Activated naive CD8-positive, alpha-beta T cell treated with anti-CD3 and anti-CD28 coated beads for 36 hours (primary cell): ENCODE measurements at places on chromosomes 11 and 22. TPM values are rescaled to one million over a fixed set of nuclear protein-coding genes. Genes with fewer than 3 reads are reported as not detected.

MAPK12 gene
- 3.5 TPM for total RNA-seq

PLET1 gene
- total RNA-seq, result not detected

PATE2 gene
- total RNA-seq, result not detected

SH3BP1 gene
- total RNA-seq, result 90.8 TPM

ANKK1 gene
- 0.14 TPM for total RNA-seq

CSRP3 gene
- total RNA-seq, result not detected

C11orf97 gene
- total RNA-seq, result not detected

ESAM gene
- total RNA-seq, result 1.1 TPM

HTR3B gene
- total RNA-seq, result not detected

TMEM45B gene
- total RNA-seq, result 0.58 TPM

CD248 gene
- 11.0 TPM for total RNA-seq

KRTAP5-7 gene
- not detected for total RNA-seq

OOSP4A gene
- total RNA-seq, result not detected

DNA sequence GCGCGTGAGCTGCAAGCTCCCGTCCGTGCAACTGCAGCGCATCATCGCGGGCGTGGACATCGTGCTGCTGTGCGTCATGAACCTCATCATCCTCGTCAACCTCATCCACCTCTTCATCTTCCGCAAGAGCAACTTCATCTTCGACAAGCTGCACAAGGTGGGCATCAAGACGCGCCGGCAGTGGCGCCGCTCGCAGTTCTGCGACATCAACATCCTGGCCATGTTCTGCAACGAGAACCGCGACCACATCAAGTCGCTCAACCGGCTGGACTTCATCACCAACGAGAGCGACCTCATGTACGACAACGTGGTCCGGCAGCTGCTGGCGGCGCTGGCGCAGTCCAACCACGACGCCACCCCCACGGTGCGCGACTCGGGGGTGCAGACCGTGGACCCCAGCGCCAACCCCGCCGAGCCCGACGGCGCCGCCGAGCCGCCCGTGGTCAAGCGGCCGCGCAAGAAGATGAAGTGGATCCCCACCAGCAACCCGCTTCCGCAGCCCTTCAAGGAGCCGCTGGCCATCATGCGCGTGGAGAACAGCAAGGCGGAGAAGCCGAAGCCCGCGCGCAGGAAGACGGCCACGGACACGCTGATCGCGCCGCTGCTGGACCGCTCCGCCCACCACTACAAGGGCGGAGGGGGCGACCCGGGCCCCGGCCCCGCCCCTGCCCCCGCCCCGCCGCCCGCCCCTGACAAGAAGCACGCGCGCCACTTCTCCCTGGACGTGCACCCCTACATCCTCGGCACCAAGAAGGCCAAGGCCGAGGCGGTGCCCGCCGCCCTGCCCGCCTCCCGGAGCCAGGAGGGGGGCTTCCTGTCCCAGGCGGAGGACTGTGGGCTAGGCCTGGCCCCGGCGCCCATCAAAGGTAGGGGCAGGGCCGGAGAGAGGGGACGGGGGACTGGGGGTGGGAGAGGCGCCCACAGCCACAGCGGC, 7.3 kb downstream of the PANX2 start:
- no peak for DNase-seq

- no peak for DNase-seq
These were observed 383.1 kb upstream of the CADM1 start for GRCh38 chr11:115887316-115887715.

DNA sequence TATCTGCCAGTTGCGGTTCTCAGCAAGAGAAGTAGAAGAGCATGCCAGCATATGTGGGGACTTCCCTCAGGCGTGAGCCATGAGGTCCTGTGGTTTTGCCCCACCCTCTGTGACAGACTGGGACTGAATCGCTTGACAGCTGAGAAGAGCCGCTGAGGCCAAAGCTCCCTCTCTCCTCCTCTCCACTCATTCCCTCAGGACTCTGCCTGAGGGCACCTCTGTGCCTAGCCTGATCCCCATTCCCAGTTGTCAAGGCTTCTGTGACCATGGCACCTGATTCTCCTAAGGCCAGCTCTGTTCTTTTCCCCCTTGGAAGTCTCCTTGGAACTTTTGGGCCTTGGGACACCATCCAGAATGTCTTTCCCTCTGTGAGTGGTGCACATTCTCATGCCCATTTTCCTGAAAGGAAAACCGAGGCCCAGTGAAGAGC, 27.0 kb downstream of the ART5 start:
- peak; percentile 55 for DNase-seq

- DNase-seq, result no peak
These were observed 71.1 kb downstream of the CCDC73 start for GRCh38 chr11:32723332-32723731.

GRCh38 chr11:2963761-2964160, 28.4 kb downstream of the NAP1L4 start:
- DNase-seq, result no peak

- no peak for DNase-seq
These were observed 195.7 kb downstream of the CTTN start for GRCh38 chr11:70594031-70594430.

- no peak for DNase-seq
These were observed 129.4 kb upstream of the SLC5A12 start for GRCh38 chr11:26851291-26851690.

- DNase-seq, result no peak
These were observed 59.0 kb downstream of the THAP12 start for GRCh38 chr11:76321820-76322524.

DNA sequence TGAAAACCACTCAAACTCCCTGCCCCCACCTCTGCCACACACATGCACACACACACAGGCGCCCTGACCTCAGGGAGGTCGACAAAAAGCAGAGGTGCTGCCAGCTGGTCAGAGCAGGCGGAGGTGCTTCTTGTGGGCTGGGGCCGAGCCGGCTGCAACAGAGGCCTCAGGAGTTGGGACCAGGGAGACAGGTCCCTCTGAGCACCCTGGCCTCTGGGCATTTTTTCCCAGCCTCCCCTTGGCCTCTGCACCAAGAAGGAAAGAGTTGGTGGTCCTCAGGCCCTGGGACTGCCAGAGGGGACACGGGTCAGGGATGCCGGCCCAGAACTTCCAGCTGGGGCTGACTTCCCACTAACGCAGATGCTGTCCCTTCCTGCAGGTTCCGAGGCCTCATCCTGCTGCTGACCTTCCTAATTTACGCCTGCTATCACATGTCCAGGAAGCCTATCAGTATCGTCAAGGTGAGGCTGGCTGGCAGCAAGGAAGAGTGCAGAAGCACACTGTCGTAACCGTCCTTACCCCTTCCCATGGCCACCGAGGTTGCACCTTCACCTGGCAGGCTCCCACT, 13.4 kb downstream of the SLC37A2 start:
- no peak for DNase-seq

DNA sequence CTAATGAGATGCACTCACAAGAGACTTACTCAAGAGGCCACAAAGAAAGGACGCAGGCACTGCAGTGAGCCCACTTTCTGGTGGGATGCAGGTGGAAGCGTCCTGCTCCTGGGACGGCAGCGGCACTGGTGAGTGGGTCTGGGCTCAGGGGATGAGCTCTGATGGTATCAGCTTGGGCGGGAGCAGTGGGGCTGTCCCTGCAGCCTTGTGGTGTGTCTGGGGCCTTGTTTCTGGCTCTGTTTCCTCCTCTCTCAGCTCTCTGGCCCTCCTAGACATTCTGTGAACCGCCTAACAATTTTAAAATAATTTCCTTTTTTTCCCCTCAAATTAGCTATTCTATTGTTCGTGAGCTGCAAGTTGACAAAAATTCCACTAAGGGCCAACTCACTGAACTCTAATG, 8.8 kb upstream of the ST14 start:
- DNase-seq, result no peak

- DNase-seq, result no peak
These were observed 1.9 kb downstream of the CD151 start for GRCh38 chr11:834371-835316.

DNA sequence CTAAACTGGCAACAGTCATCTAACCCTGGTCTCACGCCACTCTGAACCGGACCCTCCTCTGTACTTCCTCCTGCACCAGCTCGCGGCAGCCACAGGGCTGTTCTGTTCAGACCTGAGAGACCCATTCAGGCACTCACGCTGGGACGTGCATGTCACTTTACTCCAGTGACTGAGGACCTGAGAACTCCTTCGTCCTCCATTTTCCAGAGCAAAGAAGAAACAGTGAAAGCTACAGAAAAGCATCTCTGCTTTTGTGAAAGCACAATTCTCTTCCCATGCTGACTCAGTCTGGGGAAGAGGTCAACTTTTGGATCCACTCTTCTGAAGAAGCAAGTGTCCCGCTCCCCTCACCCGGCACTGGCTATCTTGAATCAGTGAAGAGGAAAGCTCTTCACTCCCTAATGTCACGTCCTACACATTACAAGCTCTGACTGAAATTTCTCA, 24.5 kb downstream of the PISD start:
- no peak for DNase-seq

DNA sequence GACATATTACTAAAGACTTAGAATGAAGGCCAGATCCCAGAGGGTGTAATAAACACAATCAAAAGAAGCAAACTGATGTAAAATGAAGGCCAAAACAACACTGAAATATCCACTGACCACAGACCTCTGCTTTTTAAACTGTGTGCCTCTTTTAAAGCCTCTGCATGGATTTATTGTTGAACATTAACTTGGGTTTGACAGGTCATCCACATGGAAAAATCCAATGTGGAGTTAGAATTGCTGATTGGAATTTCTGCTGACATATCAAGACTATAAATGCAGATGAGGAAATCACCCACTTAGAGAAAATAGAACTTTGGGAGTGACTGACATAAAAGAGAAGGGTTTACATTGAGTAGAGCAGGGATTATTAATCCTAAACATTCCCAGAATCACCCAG, 853.9 kb upstream of the RAG2 start:
- DNase-seq, result no peak

DNA sequence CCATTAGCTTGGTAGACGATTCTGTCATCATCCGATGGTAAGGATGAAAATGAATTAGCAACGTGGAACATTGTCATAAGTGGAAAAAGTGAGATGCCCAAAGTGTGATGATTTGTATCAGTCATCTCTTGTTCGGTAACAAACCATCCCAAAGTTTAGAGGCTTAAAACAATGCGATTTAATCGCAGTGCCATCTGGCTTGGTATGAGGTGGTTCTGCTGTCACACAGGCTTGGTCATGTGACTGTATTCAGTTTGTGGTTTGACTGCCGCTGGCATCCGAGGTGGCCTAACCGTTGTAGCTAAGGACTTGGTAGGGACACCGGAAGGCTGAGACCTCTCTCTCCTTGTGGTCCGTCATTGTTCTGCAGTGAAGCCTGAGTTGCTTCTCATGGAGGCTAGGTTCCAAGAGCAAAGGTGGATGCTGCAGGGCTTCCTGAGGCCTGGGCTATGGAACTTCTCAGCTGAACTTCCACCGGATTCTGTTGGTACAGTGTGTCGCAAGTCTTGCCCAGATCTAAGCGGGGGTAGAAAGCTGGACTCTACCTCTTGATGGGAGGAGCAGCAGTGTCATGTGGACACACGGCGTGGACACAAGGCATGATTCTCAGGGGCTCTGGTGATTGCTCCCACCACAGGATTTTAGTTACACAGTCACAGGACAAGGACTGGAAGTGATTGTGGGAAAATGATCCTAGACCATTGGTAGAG, 36.3 kb downstream of the BCR start:
- DNase-seq, result peak; percentile 61

DNA sequence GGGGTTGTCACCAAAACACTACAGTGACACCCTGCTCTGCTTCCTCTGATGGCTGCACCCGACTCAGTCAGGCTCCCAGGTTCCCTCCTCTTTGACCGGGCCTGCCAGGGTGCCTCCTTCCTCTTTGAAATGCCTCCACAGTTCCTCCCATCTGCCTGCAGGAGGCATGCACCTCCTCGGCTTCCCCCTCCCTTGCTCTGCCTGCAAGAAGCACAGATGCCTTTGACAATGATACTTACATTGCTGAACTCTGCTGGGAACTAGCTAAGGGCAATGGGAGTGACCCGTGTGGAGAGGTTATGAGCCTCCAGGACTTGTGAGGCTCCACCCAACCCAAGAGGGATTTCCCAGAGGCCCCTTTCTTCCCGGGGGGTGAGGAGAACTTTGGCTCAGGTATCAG, 674.1 kb downstream of the OPCML start:
- DNase-seq, result no peak

- DNase-seq, result no peak
These were observed 17.9 kb upstream of the TPH1 start for GRCh38 chr11:18063862-18064434.

DNA sequence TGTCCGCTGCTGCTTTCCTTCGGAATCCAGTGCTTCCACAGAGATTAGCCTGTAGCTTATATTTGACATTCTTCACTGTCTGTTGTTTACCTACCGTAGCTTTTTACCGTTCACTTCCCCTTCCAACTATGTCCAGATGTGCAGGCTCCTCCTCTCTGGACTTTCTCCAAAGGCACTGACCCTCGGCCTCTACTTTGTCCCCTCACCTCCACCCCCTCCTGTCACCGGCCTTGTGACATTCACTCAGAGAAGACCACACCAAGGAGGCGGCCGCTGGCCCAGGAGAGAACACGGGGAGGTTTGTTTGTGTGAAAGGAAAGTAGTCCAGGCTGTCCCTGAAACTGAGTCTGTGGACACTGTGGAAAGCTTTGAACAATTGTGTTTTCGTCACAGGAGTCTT, 15.4 kb upstream of the ST14 start:
- no peak for DNase-seq

GRCh38 chr11:31818425-31818755, 7.3 kb upstream of the PAX6 start:
- DNase-seq, result no peak

- peak; percentile 75 for DNase-seq
These were observed 46.4 kb downstream of the CD82 start for GRCh38 chr11:44611687-44612434.

DNA sequence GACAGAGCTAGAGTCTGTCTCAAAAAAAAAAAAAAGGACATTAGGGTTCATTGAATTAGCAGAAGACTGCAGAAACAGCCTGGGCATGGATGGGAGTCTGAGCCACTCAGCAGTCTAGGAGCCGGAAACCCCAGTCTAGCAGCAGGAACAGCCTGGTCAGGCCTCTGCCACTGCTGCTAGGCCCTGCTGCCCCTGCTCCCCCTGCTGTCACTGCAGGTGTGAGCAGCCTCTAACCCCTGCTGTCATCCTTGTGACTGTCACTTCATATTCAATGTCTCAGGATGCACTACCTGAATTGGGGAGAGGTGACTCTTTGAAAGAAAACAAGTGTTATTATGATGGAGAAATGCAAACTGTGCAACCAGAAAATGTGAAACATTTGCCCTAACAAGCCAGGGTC, 7.0 kb upstream of the DDX17 start:
- peak; percentile 47 for DNase-seq

DNA sequence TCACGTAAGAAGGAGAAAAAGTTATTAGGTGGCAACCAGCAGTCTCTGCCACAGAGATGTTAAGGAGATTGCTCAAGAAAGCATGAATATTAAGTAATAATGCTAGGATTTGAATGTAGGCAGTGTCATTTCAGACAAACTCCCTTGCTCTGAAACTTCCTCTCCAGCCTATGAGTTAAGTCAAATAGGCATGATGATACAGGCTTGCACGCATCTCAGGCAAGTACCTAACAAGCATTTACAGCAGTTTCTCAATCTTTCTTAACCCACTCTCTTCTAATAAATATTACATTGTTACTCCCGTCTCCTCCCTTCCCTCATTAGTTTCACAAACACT, 72.7 kb downstream of the RAB38 start:
- DNase-seq, result no peak
